NCI-H510A treated with DMSO at 0.1 percent for 48 hours (cell line): ENCODE measurements at places on chromosomes 1 and 21.
A peak's percentile ranks its signal among the peaks of the same experiment; 100 is the strongest.

DNA sequence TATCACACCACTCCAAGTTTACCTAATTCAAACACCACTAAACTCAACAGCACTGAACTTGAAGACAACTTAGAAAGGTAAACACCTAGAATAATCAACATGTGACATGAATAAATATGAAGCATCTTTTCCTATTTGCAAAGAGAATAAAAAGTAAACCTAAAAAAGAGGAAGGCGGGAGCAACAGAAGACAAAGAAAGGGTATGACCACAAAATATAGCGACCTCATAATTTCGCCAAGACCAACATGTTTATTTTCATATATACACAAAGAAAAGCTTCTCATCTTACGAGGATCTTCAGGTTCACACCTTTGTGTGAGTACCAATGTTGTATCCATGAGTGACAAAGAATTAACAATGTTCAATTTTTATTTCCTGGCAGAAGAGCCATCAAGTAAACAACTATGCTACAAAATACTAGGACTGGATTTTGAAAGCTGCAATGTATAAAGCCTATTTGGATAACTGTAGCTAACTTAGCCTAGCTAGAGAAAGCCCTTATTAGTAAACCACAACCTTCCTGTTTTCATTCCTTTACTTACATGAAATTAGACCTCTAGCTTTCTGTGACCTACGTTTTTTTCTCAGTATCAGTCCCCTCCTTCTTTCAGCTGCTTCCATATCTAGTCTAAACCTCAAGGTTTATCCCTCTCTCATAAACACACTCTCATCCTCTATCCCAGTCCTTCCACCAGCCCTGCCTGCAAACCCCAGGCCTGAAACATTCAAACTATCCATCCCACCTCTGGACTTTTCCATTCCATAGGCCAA, 21.3 kb upstream of the PHTF1 start:
- DNase-seq = no peak

DNA sequence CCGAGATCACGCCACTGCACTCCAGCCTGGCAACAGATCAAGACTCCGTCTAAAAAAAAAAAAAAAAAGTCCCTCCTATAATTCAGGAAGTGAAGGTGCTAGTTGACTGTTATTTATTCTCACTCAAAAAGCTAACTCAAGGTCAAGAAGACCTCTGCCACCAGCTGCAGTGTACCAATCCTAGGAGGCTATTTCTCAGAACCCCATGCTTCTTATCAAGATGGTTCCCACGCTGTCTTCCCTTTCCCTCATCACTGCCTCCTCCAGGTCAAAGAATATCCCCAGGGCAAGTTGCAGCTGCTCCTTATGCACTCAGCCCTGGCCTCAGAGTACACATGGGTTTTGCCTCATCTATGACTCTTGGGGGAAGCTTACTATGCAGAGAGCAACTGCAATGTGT, 53.6 kb downstream of the RERE start:
- DNase-seq = no peak

DNA sequence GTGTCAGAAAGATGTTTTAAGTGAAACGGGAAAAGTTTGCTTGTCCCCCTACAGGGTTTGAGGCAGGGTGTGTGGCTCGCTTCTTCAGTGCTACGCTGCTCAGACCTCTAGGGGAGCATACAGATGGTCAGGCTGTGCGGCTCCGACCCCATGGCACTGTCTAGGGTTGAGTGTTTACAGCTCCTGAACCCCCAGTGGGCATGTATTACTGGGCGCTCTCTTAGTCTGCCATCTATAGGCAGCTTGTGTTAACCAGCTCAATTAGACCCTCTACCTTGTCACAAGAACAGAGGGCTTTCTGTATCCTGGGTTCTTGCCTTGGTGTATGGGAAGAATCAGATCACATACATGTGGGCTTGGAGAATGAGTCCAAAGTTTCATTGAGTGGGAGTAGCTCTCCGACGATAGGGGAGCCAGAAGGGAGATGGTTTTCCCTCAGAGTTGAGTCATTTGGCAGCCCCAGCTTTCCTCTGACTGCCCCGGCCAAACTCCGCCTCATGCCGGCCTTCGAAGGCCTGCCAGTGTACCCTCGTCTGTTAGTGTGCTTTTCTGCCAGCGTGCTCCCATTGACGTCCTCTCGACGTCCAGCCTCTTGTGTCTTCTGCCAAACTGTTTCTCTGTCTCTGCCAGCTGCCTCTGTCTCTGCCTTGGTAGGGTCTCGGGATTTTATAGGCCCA, 38.6 kb upstream of the ADGRL4 start:
- DNase-seq = no peak

- DNase-seq = no peak
Observed at GRCh38 chr1:168234846-168235547, 9.2 kb downstream of the SFT2D2 start.

DNA sequence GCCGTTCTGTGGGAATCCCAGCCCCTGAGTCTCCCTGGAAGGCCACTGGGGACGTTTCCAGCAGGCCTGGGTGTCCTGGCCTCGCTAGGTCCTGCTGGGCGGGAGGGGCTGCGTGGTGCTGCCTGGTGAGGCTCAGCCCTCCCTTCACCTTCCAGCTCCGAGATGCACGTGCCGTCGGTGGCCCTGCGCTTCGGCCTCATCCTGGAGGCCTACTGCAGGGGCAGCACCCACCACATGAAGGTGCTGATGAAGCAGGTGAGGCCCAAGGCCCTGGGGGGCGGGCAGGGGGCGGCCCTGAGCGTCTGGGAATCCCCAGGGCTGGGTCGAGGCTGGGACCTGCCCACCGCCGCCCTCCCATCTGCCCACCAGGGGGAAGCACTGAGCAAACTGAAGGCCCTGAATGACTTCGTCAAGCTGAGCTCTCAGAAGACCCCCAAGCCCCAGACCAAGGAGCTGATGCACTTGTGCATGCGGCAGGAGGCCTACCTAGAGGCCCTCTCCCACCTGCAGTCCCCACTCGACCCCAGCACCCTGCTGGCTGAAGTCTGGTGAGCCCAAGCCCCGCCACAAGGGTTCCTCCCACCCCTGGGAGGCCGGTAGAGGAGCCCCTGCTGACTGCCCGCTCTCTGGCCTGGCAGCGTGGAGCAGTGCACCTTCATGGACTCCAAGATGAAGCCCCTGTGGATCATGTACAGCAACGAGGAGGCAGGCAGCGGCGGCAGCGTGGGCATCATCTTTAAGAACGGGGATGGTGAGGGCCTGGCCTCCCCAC, 70.3 kb downstream of the PIK3CD start:
- DNase-seq = peak; percentile 25

GRCh38 chr1:171715813-171716251, 26.0 kb downstream of the VAMP4 start:
- no peak for DNase-seq

GRCh38 chr21:14699433-14700407, 153.6 kb upstream of the SAMSN1 start:
- DNase-seq = no peak
